ENCODE measurements at places on chromosomes 5 and 9.

GRCh38 chr5:127290019-127290945, at the start of gene MEGF10:
Gene MEGF10 (plus strand): TSS chr5:127290796. CDS start chr5:127331309, 40,513 bp downstream.
- DNase-seq, result peak; percentile 67

- DNase-seq, result no peak
Observed at GRCh38 chr9:137353223-137354152, 51.4 kb upstream of the NRARP start.

DNA sequence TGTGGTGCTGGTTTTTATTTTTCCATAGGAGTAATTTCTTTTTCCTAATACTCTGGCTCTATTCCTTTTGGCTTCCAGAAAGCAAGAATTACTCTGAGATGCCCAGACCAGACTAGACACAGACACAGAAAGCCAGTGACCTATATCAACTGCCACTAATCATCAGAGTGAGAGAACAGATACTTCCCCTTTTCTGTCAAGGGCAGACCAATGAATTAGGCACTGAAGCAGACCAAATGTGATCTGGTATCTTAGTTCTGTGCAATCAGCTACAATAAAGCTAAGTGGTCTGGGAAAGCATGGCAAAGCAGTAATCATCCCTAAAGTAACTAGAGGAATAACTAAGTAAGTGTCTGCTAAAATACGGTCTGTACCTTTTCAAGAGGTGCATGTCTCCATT, 239.1 kb downstream of the ELAVL2 start:
- DNase-seq, result no peak

DNA sequence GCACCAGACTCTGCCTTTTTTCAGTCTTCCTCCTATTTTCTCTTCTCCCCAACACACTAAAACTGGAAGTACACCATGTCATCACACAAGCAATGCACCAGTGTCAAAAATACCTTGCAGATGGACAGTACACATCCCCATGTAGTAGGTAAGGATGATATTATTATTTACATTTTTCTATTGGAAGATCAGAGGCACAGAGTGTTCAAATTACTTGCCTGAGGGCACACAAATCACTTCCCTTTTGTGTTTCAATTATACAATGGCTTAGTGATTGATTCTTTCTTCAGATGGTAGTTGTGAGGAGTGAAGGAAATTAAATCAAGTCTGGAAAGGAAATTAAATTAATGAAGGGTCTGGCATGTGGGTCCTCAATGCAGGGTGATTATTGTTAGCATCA, 39.6 kb downstream of the CTSL start:
- no peak for DNase-seq

DNA sequence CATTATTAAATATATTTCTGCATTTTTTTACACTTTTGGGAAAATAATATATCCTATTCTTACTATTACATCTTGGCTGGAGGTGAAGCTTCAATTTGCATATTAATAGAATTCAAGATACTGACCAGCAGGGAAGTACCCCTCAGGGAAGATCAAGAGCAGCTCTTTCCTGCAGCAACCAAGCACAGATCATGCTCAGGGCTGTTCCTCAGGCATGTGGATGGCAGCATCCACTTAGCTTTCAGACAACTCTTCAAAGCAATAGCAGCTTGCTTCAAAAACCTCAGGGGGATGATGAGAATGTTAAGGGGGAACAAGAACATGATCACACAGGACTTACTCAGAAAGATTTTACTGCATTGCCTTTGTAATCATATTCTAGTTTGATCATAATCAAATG, 731.8 kb downstream of the SEMA5A start:
- DNase-seq, result no peak

GRCh38 chr5:11504886-11505193, 399.4 kb downstream of the CTNND2 start:
- peak; percentile 62 for DNase-seq

- no peak for DNase-seq
Observed at GRCh38 chr9:124769549-124770358, 1.4 kb downstream of the NR6A1 start.

GRCh38 chr9:110192531-110193261, 15.3 kb downstream of the C9orf152 start:
- DNase-seq, result peak; percentile 71

GRCh38 chr9:4620881-4621555, 41.1 kb upstream of the PLPP6 start:
- DNase-seq, result no peak

GRCh38 chr5:157821822-157822622, 36.9 kb downstream of the CLINT1 start:
- DNase-seq, result no peak

DNA sequence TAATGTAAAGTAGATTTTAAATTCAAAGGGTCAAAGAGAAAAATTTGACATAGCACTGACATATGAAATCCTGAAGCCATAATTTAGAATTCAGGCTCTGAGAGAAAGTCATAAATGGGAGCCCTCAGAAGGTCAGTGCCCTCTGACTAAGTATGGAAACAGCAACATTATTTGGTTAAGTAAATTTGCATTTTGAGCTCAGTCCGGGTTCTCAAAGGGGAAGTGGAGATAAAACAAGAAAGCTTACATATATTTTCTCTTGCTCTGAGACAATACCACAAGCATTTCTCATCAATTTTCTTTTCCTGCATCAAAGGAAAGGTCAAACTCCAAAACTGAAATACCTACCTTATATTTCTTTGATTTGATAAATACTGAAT, 348.0 kb downstream of the SEMA5A start:
- peak; percentile 37 for DNase-seq

- no peak for DNase-seq
Observed at GRCh38 chr9:89675058-89675742, 70.4 kb downstream of the GADD45G start.

DNA sequence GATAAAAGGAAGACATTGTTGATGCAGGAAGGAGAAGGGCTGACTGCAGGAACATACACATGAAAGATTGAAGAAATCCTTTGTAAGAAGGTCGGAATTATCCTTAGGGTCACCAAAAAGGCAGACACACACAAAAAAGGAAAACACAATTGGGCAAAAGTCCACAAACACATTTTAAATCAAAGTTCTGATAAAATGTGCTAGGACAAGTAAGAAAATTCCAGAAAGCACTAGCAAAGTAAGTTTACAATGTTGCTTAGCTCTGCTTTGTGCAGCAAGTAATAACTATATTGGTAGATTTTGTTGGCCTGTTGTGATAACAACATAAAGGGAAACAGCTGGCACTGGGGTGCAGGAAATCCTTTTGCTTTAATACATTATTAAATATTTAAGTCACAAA, 99.8 kb upstream of the VCAN start:
- no peak for DNase-seq

GRCh38 chr9:74073897-74074296, 423.2 kb upstream of the RORB start:
- DNase-seq, result no peak

DNA sequence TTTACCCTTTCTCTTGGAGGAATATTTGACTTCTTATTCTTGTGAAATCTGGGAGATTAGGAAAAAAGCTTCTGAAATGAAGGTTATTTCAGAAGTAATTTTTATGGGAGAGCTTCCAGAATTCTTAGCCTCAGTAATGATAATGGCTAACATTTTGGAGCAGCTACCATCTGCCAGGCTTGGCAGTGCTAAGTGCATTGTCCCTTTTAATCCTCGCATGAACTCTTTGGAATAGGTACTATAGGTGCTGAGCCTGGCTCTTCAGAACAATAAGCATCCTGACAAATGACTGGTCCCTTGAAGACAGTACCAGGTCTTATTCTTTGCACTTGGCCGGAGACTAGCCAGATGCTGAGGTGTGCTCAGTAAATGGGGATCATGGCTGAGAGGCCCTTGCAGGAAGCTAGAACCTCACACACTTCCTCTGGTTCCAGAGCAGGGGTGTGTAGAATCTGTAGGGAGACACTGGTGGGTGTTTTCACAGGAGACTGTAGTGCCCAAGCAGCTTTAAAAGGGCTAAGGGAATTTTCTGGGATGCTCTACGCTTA, 90.7 kb downstream of the RCL1 start:
- DNase-seq, result no peak

DNA sequence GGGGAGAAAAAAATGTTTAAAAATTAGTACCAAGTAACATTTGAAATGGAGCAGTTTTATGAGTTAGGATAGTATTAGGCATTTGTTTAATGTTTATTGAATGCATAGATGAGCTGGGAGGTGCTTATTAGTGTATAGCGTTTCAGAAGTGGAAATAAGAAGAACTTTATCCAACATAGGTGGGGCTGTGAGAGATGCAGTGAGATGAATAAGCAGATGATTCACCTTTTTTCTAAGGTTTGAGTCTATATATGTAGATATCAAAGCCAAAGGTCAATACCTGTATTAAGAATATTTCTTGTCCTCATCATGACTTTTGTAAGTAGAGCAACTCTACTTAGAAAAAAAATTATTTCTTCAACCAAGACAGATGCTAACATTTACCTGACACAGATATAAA, 54.6 kb upstream of the POU4F3 start:
- no peak for DNase-seq

DNA sequence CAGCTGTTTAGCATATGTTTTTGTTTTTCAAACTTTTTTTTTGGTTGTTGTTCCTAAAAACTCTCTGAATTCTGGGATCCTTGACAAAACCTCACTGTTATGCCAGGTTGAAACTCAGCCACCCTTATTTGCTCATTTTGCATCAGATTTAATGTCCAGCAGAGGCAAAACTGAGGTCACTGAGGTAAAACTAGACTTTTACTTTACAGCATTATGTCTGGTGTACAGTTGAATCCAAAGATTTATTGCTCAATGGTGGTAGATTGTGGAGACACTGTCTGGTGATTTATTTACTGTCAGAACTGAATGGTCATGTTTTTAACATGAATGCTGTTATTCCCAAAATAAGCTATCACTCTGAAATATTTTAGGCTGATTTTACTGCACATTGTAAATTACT, 87.9 kb downstream of the FBXL7 start:
- no peak for DNase-seq

DNA sequence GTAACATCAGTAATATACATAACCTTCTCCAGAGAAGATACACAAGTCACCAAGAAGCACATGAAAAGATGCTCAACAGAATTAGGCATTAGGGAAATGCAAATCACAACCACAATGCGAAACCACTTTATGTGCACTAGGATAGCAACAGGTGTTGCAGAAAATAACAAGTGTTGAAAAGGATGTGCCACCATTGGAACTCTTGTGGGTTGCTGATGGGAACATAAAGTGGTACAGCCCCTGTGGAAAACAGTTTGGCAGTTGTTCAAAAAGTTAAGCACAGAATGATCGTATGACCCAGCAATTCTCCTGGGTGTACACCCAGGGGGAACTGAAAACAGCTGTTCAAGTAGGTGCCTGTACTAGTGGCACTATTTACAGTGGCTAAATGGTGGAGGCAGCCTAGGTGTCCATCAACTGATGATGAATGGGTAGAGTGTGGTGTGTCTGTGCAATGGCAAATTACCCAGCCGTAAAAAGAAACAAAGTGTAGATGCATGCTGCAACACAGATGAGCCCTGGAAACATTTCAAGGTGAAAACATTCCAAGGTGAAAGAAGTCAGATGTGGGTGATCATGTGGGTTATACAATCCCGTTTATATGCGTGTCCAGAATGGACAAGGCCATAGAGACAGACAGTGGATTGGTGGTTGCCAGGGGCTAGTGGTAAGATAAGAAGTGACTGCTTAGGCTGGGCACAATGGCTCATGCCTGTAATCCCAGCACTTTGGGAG, 27.2 kb downstream of the CCDC69 start:
- DNase-seq, result no peak

GRCh38 chr5:157283434-157283833, 17.5 kb downstream of the CYFIP2 start:
- no peak for DNase-seq

GRCh38 chr5:60066502-60066901, 173.0 kb upstream of the PDE4D start:
- DNase-seq, result peak; percentile 15

DNA sequence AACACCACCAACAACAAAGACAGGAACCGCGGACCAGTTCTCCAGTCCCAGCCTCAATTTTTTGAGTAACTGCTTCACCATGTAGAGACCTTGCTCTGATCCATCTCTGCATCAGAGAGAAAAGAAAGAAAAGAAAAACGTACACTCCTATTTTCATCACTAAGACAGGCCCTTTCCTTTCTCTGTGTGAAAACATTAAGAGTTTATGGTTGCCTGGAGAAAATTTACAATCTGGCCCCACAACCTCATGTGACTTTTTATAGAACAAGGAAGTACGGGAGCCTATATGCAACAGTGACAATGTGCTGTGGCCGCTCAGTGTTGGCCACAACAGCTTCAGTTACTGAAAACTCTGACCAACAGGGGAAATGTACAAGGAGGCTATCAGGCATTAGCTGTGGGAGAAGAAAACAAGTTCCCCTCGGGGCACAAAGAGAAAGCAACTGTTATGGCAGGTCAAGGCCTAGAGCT, 272.9 kb upstream of the PTGER4 start:
- peak; percentile 36 for DNase-seq

- DNase-seq, result peak; percentile 88
Observed at GRCh38 chr5:172749881-172750633, 20.9 kb downstream of the DUSP1 start.

- DNase-seq, result no peak
Observed at GRCh38 chr9:3088219-3088618, 244.3 kb upstream of the PUM3 start.

DNA sequence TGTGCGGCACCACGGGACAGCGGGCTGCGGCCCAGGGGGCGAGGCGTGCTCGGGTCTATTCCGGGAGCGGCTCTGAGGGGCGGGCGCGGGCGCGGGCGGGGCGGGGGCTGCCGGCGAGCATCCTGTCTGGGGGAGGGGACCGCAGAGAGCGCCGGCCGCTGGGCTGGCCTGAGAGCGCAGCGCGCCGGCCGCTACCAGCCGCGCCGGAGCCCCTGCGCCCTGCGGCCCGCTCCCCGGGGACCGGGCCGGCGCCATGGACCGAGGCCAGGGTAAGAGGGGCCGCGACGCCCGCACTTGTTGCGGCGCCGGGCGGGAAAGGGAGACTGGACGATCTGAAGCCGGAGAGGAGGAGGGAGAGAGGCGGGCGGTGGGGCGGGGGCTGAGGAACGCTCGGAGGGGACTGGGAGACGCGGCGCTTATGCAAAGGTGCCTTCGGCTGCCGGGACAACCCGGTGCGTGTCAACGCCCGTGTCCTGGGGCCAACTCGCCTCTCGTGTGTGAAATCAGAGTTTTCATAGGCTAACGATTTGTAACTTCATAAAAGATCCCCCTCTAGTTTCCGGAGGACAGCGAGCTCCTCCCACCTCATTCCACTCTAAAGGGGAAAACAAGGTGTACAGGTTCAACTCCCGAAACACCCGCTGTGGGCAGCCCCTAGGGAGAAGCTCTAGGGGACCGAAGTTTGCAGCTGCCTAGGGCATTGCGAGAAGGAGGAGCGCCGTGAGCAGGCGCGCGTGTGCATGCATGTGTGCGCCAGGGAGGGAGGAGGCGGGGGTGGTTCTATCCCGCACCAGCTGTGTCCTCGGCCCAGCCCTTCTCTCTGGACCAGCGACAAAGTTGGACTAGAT, at the start of gene AFAP1L1:
Gene AFAP1L1 (plus strand): TSS at position 144 of the 848 bp plus-strand sequence. CDS start 110 bp downstream, at position 254.
- DNase-seq, result peak; percentile 65

- DNase-seq, result peak; percentile 48
Observed at GRCh38 chr9:114339130-114339908, 9.7 kb downstream of the ORM2 start.

DNA sequence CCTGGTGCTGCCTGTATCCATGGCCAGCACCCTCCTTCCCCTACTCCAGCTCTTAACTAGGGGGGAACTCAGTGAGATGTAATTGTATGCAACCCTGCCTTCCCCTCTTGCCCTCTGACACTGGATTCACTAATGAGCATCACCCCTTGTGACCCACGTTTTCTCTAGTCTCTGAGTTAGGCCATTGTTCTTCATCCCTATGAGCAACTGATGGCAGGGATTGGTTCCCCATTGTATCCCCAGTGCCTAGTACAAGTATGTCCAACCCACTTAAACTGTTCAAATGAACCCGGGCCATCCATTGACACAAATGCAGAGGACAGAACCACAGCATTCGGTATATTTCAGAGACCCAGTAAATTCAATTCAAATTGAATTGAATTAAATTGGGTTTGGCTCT, 77.6 kb upstream of the ASTN2 start:
- no peak for DNase-seq

Measured in RPMI7951 (cell line).